ENCODE measurements at places on chromosomes 5 and 9. TPM values are rescaled to one million over a fixed set of nuclear protein-coding genes. Genes with fewer than 3 reads are reported as not detected.

The ABO gene
- 29.0 TPM for total RNA-seq

The UNC5A gene
- total RNA-seq, result 1.5 TPM

The TEK gene
- 32.6 TPM for total RNA-seq

The COL5A1 gene
- 23.8 TPM for total RNA-seq

The PRR16 gene
- total RNA-seq, result 3.6 TPM

GRCh38 chr5:173736374-173736773 is 119.9 kb upstream of the BOD1 start:
- no peak overlapping the region for H3K4me3 ChIP-seq
- H3K27ac ChIP-seq, result no peak overlapping the region
- peak; percentile 42 for DNase-seq
- no peaks in the 10 kb centered on the region for H3K36me3 ChIP-seq
- no peaks in the 10 kb centered on the region for H3K4me1 ChIP-seq
- no peaks in the 10 kb centered on the region for H3K27me3 ChIP-seq

DNA sequence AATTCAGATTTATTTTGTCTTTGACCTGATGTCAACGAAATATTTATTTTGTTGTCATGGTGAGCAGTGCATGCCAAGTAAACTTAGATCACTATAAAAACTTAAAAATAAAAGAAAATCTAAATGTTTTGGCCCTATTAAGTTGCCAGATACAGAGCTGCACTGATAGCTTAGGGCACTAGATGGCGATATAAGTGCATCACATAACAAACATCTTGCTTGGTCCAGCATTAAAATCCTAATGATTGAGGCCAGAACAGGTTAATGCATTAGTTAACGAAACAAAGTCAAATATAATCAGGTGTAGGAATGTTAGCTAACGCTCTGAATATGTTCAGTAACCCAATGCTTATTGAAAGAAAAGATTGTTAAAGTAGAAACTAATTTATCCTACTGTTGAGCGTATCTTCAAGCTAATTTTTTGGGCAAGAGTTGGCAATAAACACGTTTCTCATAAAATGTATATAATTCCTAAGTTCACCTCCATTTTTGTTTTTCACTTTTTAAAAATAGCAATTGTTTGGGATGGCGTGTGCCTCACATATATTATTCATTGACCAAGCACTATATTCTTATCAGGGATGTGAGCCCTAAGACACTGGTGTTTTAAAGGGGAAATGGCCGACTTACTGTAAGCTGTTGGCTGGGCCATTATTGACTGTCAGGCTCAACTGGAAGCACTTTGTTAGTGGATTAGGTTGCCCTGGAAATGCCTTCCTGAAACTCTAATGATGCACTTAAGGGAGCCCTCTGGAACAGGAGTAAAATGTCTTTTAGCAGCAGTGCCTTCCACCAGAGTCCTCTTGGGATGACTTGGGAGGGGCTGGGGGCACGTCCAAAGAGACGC is 33.3 kb downstream of the KCTD16 start:
- no peak overlapping the region for H3K27ac ChIP-seq
- H3K36me3 ChIP-seq, result no peaks in the 10 kb centered on the region
- H3K4me3 ChIP-seq, result no peak overlapping the region
- no peaks in the 10 kb centered on the region for H3K4me1 ChIP-seq

DNA sequence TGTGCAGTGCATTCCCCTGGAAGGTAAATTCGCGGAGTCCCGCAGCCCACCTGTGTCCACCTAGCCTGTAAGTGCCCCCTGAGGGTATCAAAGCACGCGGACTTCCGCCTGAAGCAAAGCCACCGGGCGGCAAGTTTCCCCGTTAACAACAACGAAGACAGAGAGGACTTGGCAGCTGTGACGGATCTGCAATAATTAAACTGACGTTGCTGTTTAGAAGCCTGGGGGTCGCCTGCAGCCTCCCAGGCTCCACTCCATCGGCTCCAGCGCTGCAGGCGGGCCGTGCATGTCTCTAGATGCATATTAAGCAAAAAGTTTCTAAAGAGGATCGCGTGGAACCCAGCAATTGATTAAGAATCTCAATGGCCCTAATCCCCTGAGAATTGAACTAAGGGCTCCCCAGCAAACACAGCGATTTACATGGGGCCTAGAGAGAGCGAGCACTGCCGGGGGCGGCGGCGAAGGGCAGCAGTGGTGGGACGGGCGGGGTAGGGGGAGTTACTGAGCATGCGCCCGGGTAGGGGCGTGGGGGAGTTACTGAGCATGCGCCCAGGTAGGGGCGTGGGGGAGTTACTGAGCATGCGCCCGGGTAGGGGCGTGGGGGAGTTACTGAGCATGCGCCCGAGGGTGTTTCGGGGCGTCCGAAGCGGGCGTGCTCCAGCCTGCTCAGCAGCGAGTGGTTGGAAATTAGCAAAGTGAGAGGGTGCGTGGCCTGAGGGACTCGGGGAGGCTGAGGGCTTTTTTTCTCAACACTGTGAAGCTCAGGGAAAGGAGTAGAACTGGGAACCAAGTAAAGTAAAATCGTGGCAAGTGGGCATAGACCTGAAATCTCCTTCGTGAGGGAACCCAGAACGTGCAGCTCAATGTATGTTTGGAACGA is 255.2 kb downstream of the DOCK8 start:
- H3K27ac ChIP-seq, result peak overlapping the region; percentile 82
- peak; percentile 96 for DNase-seq
- H3K27me3 ChIP-seq, result no peaks in the 10 kb centered on the region
- H3K4me3 ChIP-seq, result peak overlapping the region; percentile 73
- peaks cover 15% of the 10 kb centered on the region for H3K4me1 ChIP-seq

- DNase-seq, result no peak
- no peaks in the 10 kb centered on the region for H3K4me1 ChIP-seq
- H3K36me3 ChIP-seq, result no peaks in the 10 kb centered on the region
- H3K27ac ChIP-seq, result no peak overlapping the region
Observed at GRCh38 chr5:11724940-11725339, 179.3 kb downstream of the CTNND2 start.

- DNase-seq, result no peak
- H3K4me1 ChIP-seq, result no peaks in the 10 kb centered on the region
- H3K27me3 ChIP-seq, result no peaks in the 10 kb centered on the region
- no peak overlapping the region for H3K27ac ChIP-seq
- H3K4me3 ChIP-seq, result no peak overlapping the region
Observed at GRCh38 chr5:135435467-135436330, 11.4 kb downstream of the DCANP1 start.

The TTLL11 gene
- total RNA-seq, result 10.0 TPM

- DNase-seq, result no peak
- no peaks in the 10 kb centered on the region for H3K36me3 ChIP-seq
- no peaks in the 10 kb centered on the region for H3K27me3 ChIP-seq
- no peak overlapping the region for H3K27ac ChIP-seq
Observed at GRCh38 chr5:34570721-34571676, 85.1 kb upstream of the RAI14 start.

GRCh38 chr5:90876366-90876765 is 317.8 kb downstream of the ADGRV1 start:
- H3K4me3 ChIP-seq, result no peak overlapping the region
- peaks cover 35% of the 10 kb centered on the region for H3K4me1 ChIP-seq
- no peaks in the 10 kb centered on the region for H3K36me3 ChIP-seq
- H3K27ac ChIP-seq, result peak overlapping the region; percentile 44

DNA sequence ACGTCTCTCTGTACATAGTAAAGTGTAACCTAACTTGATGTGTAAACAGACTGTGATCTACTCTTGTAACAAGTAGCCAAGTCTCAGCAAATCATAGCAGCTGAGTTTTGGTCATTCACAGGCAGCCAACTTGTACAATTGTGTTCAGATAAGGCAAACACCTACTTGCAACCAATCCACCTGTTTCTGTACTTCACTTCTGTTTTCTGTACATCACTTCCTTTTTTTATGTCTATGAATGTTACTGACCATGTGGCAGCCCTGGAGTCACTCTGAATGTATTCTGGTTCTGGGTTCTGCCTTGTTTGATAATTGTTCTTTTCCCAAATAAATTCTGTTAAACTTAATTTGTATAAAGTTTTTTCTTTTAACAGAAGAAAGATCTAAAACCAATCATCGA is 26.0 kb downstream of the RLN2 start:
- no peaks in the 10 kb centered on the region for H3K36me3 ChIP-seq
- no peaks in the 10 kb centered on the region for H3K4me1 ChIP-seq

DNA sequence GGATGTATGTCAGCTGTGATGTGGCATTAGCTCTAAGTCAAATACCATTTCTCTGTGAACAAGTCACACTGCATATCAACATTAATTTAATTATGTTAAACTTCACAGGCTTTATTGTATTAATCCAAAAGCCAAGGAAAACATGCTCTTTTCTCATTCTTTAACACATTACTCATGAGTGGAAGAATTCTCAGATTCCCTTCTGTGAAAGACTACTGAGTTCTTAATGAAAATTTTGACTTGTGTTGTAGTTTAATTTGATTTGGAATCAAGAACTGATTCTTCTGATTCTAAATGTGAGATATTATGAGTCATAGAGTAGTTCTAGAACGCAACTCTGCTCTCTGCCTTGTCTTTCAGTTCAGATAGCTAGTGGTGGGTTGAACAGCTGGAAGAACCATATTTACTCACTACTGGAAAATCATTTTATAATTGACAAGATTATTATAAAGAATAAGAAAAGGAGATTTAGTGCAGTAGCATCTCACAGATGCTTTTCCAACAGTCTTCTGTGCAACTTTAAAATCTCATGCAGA is 90.6 kb downstream of the VCAN start:
- no peaks in the 10 kb centered on the region for H3K27me3 ChIP-seq
- H3K4me3 ChIP-seq, result no peak overlapping the region
- no peak for DNase-seq
- H3K27ac ChIP-seq, result no peak overlapping the region

The CARD9 gene
- 7.0 TPM for total RNA-seq

The SPRY4 gene
- total RNA-seq, result 16.6 TPM

The IL31RA gene
- 0.44 TPM for total RNA-seq

DNA sequence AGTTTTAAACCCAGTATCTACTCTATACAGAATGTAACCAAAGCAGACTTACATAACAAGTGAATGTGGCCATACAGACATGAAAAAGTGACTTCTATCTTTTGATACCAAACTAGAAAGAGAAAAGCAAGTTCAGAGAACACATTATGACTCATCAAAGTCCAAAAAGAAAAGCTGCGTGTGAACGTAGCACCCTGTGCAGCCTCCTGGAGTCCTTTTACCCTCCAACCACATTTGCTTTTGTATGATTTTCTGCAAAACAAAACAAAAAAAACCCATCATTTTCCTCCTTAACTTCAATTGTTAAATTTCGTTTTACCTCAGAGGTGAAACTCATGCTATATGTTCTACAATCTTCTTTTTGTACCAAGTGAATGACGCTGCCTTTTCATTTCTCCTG is 2.8 kb upstream of the SMARCA2 start:
- H3K36me3 ChIP-seq, result no peaks in the 10 kb centered on the region
- peaks cover 4% of the 10 kb centered on the region for H3K4me1 ChIP-seq
- H3K4me3 ChIP-seq, result no peak overlapping the region
- no peaks in the 10 kb centered on the region for H3K27me3 ChIP-seq

DNA sequence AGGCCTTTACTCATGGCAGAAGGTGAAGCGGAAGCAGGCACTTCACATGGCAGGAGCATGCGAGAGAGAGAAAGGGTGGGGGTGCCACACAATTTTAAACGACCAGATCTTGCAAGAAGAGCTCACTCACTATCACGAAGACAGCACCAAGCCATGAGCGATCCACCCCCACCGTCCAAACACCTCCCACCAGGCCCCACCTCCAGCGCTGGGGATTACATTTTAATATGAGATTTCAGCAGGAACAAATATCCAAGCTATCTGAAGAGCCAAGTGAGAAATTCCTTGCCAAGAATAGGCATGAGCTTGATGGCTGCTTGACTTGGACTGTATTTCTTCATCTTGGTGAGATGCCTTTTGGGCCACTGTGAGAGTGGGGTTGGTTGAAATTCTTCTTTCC is 88.0 kb downstream of the PDZD2 start:
- no peak for DNase-seq
- no peaks in the 10 kb centered on the region for H3K36me3 ChIP-seq
- H3K27me3 ChIP-seq, result no peaks in the 10 kb centered on the region
- no peaks in the 10 kb centered on the region for H3K4me1 ChIP-seq

DNA sequence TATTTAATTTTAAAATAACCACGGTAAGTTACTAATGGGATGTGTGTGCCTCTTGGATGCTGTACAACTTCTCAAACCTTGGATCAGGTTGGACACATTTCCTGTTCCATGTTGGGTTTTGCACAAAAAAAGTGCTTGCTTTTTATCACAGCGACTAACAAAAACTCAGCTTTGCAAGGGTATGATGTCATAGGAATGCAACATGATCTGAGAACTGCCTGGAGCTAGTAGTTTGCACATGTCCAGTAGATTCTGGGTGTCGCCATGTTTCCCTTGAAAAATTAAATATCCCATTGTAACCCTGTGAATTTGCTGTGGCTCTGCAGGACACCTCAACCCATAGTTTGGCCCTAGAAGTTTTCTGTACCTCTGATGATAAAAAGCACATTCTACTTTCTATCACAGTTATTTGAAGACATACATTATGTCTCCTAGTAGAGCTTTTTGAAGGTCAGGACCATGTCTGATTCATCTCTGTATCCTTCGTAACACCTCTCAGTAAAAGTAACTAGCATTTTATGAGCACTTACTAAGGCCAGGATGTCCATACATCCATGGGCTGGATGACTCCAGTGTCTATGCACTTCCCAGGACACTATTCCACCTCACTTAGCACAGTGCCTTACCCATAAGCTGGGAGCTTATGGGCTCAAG is 11.5 kb upstream of the FRMPD1 start:
- H3K27ac ChIP-seq, result no peak overlapping the region
- H3K36me3 ChIP-seq, result no peaks in the 10 kb centered on the region
- no peaks in the 10 kb centered on the region for H3K27me3 ChIP-seq
- no peak overlapping the region for H3K4me3 ChIP-seq

DNA sequence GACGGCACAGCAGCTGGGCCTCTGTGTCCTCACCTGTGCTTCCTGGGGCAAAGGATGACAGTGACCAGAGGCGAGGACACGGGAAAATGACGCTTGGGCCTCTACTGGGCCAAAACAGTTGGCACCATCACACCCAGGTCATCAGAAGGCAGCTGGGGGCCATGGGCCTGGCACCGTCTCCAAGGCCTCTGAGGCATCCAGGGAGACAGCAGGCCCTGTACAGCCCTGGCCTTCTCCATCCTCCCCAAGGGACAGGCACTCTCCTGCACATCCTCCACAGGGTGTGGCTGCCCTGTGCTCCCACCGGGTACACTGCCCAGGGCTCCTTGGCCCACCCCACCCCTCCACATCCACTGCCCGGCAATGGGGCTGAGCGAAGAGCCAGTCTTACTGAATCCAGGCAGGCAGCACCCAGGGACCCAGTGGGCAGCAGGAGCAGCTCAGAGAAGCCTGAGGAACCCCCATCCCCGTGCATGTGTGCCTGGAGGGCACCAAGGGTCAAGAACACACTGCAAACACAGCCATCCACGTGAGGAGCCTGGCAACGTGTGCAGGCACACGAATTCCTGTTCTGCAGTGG is 4.0 kb downstream of the LPCAT1 start:
- no peak overlapping the region for H3K27ac ChIP-seq
- no peaks in the 10 kb centered on the region for H3K4me1 ChIP-seq
- H3K36me3 ChIP-seq, result peaks cover 4% of the 10 kb centered on the region
- DNase-seq, result no peak
- H3K27me3 ChIP-seq, result no peaks in the 10 kb centered on the region

The PDCD1LG2 gene
- total RNA-seq, result 2.4 TPM

All from kidney (tissue), 22 donors.